ENCODE measurements at places on chromosomes 1 and 21.

GRCh38 chr21:14675774-14676530, 129.8 kb upstream of the SAMSN1 start:
- DNase-seq, result peak; percentile 79

- DNase-seq, result no peak
Observed at GRCh38 chr21:42159560-42160110, 59.3 kb upstream of the ABCG1 start.

- DNase-seq, result no peak
Observed at GRCh38 chr1:59509341-59509875, 212.5 kb downstream of the FGGY start.

- no peak for DNase-seq
Observed at GRCh38 chr1:17895986-17896385, 140.9 kb downstream of the ACTL8 start.

DNA sequence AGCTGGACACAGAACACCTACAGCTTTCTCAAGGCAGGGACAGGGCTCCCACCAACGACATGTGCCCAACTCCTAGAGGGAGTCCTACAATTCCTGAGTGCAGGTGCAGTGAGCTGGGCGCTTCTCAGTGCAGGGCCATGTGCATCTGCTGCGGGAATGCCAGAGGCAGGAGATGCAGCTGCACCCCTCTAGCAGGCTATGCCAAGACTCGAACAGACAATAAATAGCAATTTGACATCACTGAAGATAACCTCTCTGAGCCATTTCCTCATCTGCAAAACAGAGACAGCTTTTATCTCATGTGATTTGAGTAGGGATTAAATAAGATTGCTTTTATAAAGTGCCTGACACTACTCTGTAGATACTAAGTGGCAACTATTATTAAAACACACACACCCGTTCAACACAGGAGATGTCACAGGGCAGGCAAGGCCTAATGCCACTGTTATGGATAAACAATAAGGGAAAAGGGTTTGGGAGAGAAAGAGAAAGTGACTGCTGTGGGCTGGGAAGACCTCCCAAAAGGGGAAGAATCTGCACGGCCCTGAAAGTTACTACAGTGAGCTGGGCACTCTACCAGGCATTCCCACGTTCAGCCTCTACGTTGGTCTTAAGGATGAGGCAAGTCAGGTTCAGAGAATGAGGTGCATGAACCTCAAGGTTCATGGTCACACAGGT, 5.7 kb downstream of the SLC9A1 start:
- no peak for DNase-seq

GRCh38 chr1:41387667-41388091, 26.4 kb downstream of the FOXO6 start:
- no peak for DNase-seq

DNA sequence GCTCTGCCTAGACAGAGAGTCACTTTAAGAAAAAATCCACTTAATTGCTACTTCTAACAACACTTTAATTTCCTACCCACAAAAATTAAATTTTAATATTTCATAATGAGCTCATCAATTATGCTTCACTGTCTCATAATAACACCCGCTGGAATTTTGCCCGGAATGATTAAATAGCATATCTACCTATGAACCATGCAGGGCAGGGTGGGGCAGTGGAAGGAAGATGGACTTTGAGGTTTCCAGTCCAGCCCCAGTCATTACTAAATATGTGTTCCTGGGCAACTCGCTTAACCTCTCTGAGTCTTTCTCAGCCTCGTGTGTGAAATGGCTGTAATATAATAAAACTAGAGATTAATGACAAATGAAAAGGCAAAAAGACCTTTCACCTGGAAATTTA, 32.8 kb upstream of the SLC45A1 start:
- DNase-seq, result no peak

- DNase-seq, result no peak
Observed at GRCh38 chr1:204250428-204251030, 36.7 kb upstream of the GOLT1A start.

GRCh38 chr1:40915581-40915980, 53.4 kb upstream of the CITED4 start:
- DNase-seq, result no peak

GRCh38 chr1:26031611-26032220, 10.1 kb downstream of the EXTL1 start:
- no peak for DNase-seq

GRCh38 chr1:153922076-153922971, 448 bp downstream of the GATAD2B start:
- DNase-seq, result peak; percentile 93

DNA sequence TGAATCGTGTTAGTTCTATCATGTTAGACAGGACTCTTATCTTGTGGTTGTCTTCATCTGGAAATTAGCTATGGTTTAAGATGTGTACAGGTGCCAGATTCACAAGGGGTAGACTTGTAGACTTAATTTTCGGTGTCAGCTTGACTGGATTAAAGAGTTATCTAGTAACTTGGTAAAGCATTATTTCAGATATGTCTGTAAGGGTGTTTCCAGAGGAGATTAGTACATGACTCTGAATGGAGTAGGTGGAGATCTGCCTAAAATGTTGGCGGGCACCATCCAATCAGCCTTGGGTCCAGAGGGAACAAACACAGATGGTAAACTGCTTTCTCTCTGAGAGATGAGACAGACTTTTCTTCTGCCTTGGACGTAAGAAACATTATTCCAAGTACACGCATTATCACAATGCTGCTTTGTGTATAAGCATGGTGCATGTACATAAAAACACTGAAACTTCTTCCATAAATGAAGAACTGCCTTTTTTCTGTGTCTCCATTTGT, 434.6 kb downstream of the SMYD3 start:
- DNase-seq, result no peak

DNA sequence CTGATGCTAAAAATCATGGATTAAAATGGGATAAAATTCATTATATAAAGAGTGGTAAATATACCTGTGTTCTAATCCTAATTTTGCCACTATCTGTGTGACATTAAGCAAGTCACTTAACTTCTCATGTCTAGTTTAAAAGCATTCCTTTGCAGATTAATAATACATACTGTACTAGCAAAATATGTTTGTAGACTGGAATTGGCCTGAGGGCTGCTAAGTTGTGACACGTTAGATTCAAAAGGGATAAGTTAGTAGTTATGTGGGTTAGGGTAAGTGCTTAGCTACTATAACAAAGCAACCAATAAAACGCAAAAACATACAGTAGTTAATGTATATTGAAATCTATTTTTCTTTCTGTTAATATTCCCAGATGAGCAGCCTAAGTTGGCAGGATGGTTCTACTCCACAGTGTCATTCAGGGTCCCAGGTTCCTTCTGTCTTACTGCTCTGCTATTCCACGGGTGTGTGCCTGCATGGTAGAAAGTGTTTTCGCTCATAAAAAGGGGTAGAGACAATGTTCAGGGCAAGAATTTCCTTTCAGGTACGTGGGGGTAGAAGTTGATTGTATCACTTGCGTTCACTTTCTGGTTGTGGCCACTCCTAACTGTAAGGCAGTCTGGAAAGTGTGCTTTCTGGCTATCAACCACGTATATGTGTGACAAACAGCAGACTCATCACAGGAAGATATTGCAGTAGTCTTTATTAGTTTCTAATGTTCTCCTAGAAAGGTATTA, 239.8 kb downstream of the NFIA start:
- DNase-seq, result no peak

GRCh38 chr1:212718499-212718898, 18.9 kb upstream of the BATF3 start:
- no peak for DNase-seq

GRCh38 chr1:40980453-40981121, 1.1 kb downstream of the CTPS1 start:
- peak; percentile 66 for DNase-seq

GRCh38 chr1:73623946-73624345, 574.0 kb downstream of the LRRIQ3 start:
- DNase-seq, result no peak

GRCh38 chr1:1764876-1765470, 13.3 kb downstream of the NADK start:
- DNase-seq, result no peak

DNA sequence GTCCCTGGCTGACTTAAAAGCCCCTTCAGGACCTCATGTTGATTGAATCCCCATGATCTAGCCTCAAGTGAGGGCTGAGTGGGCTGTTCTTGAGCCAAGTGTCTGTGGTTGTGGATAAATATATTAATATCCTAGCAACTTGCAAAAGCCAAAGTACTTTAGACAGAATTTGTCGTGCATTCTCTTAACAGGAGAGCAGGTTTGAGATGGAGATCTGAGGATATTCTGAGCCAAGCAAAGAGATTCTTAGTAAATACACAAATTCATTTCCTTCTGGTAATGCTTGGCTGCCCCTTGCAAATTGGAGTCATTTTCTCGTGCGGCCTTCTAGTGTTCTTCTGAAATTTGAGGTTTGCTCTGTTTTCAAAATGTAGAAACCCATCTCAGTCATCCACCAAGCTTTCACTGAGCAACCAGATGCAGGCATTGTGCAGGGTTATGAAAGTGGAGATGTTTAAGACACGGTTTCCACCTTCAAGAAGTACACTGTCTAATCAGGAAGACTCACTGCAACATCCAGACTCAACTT, 242.1 kb upstream of the JUN start:
- DNase-seq, result no peak

- no peak for DNase-seq
Observed at GRCh38 chr1:48794816-48795215, 18.1 kb upstream of the BEND5 start.

- no peak for DNase-seq
Observed at GRCh38 chr1:246338546-246338945, 168.5 kb downstream of the SMYD3 start.

- DNase-seq, result no peak
Observed at GRCh38 chr1:21665711-21666575, 3.2 kb downstream of the RAP1GAP start.

DNA sequence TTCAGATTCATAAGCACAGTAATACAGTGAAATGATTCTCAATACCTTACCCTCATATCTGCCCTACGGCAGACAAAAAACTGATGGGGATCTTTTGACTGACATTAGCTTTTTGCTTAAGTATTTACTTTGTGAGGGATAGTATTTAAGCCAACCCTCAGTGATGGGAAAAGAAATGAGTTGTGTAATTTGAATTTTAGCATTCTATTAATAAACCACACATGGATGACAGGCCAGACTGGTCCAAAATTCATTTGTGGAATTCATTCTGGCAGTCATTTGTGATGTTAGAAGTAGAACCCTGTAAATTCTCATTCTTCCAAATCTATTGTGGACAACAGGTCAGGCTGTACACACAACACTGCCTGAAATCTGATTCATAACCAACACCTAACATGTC, 14.9 kb downstream of the TRIM33 start:
- no peak for DNase-seq

DNA sequence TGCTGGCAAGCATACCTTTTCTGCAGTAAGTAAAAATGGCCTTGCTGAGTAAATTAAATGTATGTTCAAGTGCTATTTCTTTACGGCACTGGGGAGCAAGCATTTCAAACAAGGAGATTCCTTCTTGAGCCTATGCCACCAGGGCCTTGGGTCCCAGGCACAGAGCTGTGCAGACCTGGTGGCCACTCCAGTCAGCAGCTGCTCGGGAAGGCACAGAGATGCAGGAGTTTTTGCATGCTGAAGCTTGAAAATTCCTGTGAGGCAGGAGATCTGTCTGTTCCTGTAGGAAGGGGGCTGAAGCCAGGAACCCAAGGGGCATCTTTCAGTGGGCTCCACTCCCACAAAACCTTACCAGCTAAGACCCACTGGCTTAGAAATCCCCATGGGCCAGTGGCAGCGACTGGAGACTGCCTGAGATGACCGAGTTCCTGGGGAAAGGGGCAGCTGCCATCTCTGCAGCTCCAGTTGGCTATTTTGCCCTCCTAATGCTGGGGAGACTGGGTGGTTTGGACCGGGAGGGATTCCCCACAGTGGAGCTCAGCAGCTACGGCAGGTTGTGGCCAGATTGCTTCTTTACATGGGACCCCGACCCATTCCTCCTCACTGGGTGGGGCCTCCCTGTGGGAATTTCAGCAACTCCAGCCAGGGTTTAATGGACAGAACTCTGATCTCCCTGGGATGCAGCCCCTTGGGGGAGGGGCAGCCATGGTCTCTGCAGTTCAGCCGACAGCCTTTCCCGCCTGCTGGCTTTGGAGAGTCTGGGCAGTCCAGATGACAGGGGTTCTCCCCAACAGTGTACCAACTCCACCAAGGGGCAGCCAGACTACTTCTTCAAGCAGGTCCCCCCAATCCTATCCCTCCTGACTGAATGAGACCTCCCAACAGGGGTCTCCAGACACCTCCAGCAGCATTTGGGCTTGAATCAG, 8.4 kb upstream of the PGBD2 start:
- DNase-seq, result no peak

DNA sequence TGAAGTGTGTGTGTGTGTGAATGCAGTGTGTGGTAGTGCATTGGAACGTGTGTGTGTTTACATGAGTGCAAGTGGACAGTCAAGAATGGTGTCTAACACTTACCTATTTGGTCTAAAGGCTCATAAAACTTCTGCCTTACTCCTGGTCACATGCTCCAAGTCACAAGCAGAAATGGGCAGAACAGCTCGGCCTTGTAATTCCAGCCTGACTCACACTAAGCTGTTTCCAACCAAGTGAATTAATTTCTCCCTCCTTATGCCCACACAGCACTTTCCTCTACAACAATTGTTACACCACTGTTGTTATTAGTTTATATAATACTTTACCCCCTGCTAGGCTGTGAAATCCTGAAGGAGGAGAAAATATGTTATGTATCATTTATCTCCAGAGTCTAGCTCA, 43.8 kb downstream of the DDR2 start:
- DNase-seq, result no peak

- DNase-seq, result peak; percentile 88
Observed at GRCh38 chr1:33367485-33368405, 46.8 kb upstream of the A3GALT2 start.

GRCh38 chr1:197595304-197595904, 179.9 kb downstream of the DENND1B start:
- no peak for DNase-seq

DNA sequence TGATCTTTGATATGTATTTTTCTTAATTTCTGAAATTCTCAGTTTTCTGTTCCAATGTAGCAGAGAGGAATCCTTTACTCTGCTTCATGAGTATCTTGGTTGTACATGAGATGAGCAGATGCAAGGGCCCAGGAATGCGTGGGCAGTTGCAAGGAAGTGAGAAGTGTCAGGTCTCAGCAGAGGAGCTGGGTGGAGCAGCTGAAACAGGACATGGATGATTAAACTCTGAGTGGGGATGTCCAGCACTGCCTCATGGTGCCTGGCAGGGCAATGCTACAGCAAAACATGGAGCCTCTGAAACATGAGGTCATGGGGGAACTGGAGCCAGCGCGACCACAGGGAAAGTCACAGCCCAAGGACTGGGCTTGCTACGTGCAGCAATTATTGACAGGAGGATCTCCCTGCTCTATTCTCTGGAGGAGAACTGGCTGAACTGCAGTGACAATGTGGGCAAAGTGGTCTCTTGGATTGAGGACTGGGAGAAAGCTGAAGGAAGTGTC, 48.4 kb downstream of the COLGALT2 start:
- DNase-seq, result peak; percentile 0

GRCh38 chr1:215405211-215405610, 161.9 kb upstream of the KCTD3 start:
- DNase-seq, result no peak
